Iris pigment epithelial cell (primary cell): ENCODE measurements at places on chromosomes 6 and 20.

DNA sequence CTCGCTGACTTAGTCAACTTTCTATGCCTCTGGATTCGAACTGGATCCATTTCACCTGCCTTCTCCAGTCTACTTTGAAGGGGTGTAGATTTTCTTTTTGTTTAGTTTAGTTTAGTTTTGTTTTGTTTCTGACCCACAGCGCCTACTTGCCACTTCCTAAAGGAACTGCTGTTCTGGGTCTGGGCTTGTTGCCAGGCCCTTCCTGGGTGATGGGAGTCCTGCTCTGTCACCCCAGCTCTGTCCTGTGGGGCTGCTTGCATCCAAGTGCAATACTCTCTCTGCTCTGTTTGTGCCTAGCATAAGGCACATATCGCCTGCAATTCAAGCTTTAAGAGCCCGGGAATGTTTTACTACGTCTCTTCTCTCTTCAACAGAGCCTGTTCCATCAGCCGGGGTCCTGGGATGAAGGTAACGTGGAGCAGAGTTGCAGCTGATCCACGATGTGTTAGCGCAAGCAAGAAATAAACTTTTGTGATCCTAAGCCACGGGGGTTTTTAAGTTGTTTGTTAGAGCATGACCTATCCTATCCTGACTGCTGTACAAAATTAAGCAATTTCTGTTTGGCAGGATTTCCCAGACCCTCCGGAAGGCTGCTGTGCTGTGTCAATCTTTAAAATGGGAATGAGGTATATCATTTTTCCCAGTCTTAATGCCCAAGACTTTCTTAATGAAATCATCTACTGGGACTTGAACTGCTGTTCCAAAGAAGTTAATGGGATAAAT, 30.9 kb upstream of the TAGAP start:
- no peak for DNase-seq

GRCh38 chr6:139922236-139922635, 547.8 kb upstream of the CITED2 start:
- DNase-seq, result no peak

DNA sequence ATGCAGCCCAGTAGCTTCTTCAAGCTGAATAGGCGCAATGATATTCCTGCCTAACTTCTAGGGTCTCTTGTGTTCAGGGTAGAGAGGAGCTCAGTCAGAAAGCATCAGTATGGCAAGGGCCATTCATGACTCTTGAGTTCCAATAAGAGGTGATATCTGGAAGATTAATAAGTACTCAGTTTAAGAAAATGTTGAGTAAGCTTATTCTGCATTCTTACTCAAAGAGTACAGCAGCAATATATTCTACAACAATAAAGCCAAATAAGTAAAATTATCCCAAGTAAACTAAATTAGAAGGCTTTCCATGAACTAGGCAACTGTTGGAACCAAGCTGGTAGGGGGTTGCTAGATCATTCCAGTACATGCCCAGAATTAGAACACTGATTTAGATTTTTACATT, 303.2 kb downstream of the PACRG start:
- DNase-seq, result no peak

GRCh38 chr20:14604143-14604542, 266.7 kb upstream of the FLRT3 start:
- DNase-seq, result no peak

DNA sequence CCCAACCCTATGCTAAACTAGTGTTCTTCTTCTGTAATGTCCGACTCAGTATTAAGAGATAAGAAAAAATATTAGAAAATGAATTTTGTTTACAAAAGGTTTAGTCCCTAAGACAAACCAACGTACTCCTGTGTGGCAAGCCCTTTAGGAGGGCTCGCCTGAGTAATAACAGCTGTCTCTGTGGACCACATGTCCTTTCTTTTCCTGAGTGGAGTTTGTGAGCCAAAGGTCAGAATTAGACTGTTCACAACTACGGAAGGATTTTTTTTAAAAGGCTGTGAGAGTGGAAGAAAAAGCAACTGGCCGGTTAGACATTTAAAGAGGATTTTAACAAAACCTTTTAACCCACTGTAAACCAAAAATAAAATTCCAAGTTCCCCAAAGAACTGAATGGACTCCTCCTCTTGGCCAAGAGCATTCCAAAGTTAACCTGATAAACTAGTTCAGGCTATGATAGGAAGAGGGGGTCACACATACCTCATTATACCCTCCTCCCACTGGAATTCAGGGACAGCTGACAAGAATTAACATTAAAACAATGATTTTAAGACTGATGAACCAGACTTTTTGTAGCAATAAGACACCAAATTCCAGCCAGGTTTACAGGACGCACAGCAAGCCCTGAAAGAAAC, 43.5 kb downstream of the FAM184A start:
- DNase-seq, result no peak

DNA sequence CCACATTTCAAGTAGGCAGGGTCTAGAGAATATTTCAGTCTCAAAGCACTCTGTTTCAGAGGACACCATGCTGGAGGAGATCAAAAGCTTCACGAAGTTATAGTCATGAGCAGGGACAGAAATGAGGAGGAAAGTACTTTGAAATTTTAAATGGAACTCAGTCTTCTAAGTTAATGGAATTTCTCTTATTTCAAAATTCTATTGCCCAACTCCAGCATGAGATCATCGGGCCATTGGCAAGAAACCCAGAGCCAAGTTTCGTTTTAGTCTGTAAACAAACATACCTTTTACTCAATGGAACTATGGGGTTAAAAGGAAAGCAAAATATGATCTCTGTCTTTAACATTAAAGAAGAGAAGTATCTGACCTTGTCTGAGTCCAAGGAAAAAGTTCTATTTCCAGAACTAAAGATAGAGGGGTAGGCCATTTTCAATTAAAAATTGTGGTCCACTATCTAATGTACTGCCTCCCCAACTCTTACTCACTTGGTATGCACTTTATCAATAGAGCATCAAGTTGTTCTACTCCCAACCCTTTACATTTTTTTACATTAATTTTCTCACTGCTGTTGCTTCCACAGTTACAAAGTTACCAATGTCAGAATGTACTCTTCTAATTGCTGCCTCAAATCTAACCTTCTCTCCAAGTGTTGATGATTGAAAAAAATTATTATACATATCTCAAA, 235.3 kb upstream of the NRSN1 start:
- peak; percentile 76 for DNase-seq

DNA sequence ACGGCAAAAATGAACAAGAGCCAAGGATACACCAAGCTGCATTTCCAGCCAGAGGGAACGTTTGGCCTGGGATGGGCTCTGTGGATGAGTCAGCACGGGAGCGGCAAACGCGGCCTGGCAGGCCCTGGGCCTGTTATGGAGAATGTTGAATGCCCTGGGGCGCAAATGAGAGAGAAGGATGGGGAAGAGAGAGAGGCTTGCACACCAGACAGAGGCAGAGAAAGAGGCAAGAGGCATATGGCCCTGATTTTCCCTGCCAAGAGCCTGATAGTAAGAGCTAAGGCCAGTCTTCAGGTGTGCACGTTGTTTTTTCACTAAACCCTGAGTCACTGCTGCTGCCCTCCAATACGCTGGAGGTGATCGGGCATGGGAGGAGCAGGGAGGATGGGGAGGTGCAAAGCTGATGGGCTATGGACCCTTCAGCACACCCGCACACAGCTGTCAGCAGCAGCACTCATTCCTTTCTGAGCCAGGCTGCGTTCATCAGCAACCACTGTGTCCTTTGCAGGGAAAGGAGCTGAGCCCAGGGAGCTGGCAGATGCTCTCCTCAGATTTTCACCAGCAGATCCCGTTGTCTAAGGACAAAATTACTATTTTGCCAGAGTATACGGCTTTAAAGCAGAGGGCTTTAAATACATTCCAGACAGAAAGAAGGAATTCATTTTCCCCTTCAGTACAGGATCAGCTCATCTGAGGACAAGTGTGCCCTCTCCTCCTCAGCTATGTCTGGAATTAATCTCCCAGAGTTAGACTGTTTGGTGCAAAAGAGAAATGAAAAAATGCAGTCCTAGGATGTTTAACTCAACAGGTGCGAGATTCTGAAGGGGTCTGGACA, 61.7 kb upstream of the SLC22A23 start:
- DNase-seq, result peak; percentile 61

GRCh38 chr6:70375882-70376281, 37.4 kb upstream of the FAM135A start:
- DNase-seq, result no peak

- peak; percentile 5 for DNase-seq
These were observed 19.7 kb downstream of the ZBP1 start for GRCh38 chr20:57600320-57601210.

- DNase-seq, result peak; percentile 50
These were observed 28.8 kb downstream of the METTL24 start for GRCh38 chr6:110329348-110329713.

GRCh38 chr6:111231090-111231459, 143.8 kb downstream of the SLC16A10 start:
- DNase-seq, result no peak
